ENCODE measurements at places on chromosomes 1 and 21.

- DNase-seq, result no peak
Measured at GRCh38 chr1:177032434-177032833, 132.1 kb downstream of the ASTN1 start.

- DNase-seq, result no peak
Measured at GRCh38 chr1:59499273-59499942, 202.5 kb downstream of the FGGY start.

- DNase-seq, result no peak
Measured at GRCh38 chr1:116185161-116185701, 74.0 kb downstream of the MAB21L3 start.

GRCh38 chr1:66951513-66951912, 26.7 kb downstream of the MIER1 start:
- no peak for DNase-seq

DNA sequence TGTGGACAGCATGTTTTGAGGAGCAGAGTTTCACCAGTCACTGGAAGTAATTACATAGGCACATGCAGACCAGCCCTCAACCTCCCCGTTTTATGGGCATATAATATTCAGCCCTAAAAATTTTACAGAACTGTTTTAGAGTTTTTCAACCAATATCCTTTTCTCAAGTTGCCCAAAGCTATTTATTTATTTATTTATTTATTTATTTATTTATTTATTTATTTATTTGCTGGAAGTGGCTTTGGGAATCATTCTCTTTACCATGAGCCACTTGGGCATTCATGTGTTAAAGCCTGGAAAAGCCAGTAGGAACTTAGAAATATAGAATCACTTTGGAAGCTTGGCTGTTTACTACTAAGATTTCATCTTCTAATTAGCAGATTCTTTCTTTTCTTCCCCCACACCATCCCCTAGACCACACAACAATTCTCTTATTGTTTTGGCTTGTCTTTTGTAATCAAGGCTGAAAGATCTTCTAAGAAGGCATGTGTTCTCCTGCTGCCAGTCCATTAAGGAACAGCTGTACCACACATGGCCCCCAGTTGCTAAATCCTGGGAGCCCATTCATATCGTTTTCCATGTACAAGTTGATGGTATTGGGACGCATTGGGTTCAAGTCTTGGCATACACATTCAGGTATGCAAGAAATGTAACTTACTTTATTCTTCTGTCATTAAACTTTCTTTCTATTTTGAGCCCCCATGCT, 220.0 kb downstream of the PAPPA2 start:
- no peak for DNase-seq

- no peak for DNase-seq
Measured at GRCh38 chr1:226649780-226650179, 89.3 kb downstream of the ITPKB start.

DNA sequence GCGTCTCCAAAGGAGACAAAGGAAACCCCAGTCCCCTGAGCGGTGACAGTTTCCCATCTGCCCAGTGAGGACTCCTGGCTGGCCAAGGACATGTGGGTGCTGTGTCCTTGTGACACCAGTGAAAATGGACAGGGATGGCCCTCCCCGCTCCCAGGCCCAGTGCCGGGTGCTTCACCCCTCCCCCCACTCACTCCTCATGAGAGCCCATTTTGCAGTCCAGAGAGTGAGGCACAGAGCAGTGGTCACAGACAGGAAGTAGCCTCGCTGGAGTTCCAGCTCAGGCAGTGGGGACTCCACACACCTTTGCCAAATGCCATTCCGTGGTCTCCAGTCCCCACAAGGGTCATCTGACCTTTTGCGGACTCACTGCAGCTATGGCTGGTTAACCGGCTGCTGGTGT, 642.9 kb downstream of the PTPRU start:
- DNase-seq, result no peak

DNA sequence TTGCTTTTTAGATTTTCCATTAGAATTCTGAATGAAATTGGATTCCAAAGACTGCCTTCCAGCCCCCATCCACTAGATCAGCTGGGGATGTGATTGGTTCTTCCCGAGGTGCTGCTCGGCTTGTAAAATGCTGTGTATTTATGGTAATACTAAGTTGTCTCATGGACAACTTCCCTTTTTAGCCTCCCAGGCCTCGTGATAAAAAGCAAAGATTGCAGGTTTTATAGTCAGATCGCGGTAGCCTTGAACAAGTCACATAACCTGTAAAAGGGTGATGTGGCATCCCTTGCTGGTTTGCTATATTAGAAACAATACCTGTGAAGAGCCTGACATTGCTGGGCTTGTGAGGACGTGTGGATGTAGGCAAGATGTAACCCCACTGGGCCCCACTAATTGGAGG, 10.4 kb downstream of the MUL1 start:
- DNase-seq, result no peak

DNA sequence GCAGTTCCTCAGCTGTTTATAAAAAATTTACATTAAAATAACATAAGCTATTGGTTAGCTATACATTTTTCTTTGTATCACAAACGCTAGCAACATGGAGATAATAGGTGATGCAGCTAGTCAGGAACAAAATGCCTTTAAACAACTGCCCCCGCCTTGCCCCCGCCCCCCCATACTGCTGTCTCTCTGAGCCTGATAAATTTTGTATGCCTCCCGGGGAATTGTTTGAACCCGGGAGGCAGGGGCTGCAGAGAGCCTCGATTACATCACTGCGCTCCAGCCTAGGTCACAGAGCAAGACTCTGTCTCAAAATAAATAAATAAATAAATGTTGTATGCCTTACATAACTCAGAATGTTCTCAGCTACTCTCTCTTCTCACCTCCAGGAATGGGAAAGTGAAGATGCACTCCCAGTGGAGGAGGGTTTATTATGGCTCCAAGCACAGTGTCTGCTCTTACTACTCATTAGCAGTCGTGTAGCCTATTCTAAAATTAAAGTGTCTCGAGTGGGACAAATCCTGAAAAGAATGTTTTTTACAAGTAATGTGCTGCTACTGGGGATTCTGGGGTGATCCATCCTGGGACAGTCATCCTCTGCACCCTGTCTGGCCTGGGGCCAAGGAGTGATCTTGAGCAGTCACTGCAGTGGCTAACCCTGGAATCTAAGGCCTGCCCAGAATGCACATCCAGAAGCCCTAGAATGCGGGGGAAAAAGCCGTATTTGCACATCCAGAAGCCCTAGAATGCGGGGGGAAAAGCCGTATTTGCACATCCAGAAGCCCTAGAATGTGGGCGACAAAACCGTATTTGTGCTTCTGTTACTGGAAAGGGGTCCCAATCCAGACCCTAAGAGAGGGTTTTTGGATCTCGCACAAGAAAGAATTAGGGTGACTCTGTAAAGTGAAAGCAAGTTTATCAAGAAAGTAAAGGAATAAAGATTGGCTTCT, 39.4 kb upstream of the ZNF496 start:
- no peak for DNase-seq

GRCh38 chr1:61174060-61174795, 91.9 kb downstream of the NFIA start:
- no peak for DNase-seq

- no peak for DNase-seq
Measured at GRCh38 chr1:29687601-29688244, 451.4 kb downstream of the PTPRU start.

DNA sequence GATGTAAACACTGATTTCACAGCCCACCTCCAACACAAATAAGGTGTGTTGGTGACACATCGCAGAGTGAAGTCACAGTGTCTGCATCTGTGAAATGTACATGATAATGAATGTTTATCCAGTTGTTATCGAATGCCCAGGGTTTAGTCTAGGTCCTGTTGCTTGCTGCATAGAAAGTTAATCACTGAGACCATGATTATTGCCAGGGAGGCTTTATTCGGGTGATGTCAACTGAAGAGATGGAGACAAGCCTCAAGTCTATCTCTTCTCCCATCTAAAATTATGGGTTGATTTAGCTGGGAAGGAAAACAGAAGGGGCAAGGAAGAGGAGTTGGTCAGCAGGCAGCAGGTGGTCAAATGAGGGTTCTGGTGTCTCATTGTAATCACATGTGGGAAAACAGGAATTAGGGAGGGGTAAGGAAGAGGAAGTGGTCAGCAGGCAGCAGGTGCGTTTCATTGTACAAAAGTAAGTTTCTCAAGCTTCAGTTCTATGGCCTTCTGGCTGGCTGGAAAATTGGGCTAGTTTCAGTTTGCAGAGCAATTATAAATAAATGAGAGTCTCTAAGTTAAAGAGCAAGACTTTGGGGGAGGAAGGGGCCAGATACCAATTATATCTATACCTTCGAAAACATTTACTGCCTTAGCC, 146.3 kb upstream of the DNAH14 start:
- DNase-seq, result no peak

- no peak for DNase-seq
Measured at GRCh38 chr1:156430303-156430702, 61.3 kb downstream of the RHBG start.

DNA sequence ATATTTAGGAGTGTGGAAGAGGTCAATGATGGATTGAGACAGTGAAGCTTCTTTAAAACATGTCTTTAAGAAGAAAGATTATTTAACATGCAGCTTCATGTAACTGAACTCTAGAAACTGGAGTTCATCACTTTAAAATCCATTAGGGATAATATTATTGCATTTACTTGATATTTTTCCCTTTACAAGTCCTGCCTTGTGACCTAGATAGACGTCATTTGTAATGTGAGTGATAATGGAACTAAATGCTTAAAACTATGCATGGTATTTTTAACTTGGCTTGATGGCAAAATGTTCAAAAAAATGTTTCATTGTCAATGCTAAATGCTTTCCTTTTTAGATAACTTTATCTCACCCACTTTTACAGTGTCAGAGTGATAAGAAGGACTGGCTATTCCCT, 723.7 kb downstream of the RWDD3 start:
- DNase-seq, result no peak

GRCh38 chr1:109262231-109263055, 13.1 kb downstream of the CELSR2 start:
- DNase-seq, result no peak

- DNase-seq, result no peak
Measured at GRCh38 chr1:33547576-33547975, 75.1 kb downstream of the ZSCAN20 start.

GRCh38 chr1:20641975-20642374, 8.7 kb downstream of the PINK1 start:
- DNase-seq, result no peak

DNA sequence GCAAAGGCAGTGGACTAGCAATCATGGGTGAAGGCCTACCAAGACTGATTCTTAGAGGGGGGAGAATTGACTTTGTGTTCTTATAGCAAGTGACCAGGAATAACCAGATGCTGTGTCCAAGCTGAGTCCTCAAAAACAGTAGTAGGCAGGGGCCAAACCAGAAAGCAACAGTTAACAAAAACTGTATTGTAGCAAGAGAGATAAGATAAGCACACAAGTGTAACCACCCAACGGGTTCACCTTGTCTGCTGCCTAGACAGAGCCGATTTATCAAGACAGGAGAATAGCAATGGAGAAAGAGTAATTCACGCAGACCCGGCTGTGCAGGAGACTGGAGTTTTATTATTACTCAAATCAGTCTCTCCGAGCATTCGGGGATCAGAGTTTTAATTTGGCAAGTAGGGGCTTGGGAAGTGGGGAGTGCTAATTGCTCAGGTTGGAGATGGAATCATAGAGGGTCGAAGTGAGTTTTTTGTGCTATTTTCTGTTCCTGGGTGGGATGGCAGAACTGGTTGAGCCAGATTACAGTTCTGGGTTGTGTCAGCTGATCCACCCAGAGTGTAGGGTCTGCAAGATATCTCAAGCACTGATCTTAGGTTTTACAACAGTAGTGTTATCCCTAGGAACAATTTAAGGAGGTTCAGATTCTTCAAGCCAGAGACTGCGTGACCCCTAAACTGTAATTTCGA, 8.3 kb upstream of the CSRP1 start:
- DNase-seq, result no peak

DNA sequence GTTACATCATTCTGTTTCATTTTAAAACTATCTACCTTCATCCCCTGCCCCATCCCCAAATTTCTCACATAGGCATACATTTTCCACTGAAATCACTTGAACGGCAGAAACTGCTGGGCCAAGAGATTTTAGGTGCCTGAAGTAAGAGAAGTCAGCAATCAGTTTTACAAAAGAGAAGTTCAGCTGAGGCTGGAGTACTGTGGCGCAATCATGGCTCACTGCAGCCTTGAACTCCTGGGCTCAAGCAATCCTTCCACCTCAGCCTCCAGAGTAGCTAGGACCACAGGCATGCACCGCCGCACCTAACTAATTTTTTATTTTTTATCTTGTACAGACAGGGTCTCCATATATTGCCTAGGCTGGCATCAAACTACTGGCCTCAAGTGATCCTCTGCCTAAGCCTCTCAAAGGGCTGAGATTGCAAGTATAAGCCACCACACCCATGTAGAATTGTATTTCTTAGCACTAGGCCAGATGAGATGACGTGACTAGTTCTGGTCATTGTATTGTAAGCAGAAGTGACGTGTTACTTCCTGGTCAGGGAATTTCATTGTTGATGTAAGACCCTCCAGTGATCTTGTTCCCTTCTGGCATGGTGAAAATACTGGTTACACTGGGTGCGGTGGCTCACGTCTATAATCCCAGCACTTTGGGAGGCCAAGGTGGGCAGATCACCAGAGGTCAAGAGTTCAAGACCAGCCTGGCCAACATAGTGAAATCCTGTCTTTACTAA, 7.1 kb downstream of the BECN2 start:
- no peak for DNase-seq

GRCh38 chr21:44956356-44957046, 16.7 kb downstream of the SLX9 start:
- DNase-seq, result no peak

DNA sequence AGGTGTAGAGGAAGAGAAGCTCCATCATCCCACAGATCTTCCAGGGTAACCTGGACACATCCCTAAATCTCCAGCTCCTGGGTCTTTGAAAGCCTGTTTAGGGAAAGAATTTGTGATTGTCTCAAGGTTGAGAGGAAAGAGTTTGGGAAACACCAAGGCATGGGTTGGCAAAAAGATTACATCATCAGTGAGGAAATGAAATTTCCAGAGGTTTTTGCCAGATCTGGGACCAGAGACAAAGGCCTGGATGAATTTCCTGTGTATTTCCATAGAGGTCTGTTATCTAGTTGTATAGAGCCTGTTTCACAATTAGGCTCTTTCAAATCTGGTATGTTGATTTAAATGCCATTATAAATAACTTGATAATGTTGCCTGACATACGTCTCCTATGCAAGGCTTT, 82.3 kb downstream of the GPR89B start:
- no peak for DNase-seq

- no peak for DNase-seq
Measured at GRCh38 chr21:26070822-26071425, 99.6 kb downstream of the APP start.

DNA sequence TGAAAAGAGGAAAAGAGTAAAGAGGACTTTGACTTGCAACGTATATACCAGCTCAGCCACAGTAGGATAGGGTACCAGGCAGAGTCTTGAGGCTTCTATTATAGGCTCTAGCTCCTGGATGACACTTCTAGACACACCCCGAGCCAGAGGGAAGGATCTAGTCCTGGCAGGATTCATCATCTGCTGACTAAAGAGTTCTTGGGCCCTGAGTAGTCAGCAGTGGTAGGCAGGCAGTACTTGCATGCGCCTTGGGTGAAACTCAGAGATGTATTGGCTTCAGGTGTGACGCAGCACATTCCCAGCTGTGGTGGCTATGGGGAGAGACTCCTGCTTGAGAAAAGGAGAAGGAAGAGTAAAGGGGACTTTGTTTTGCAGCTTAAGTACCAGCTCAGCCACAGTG, 162.3 kb upstream of the APP start:
- DNase-seq, result no peak

All from stimulated activated CD4-positive, alpha-beta T cell treated with anti-CD3 and anti-CD28 coated beads, Interleukin-12 subunit alpha, Interleukin-12 subunit beta, amount 100 ng/mL, for 24 hours (primary cell).